ENCODE measurements at places on chromosomes 16 and 17.

GRCh38 chr17:16950488-16950887 lies 21.4 kb downstream of the TNFRSF13B start:
- DNase-seq, result no peak

- no peak for DNase-seq
Measured at GRCh38 chr17:77688369-77688768, 270.1 kb upstream of the TNRC6C start.

DNA sequence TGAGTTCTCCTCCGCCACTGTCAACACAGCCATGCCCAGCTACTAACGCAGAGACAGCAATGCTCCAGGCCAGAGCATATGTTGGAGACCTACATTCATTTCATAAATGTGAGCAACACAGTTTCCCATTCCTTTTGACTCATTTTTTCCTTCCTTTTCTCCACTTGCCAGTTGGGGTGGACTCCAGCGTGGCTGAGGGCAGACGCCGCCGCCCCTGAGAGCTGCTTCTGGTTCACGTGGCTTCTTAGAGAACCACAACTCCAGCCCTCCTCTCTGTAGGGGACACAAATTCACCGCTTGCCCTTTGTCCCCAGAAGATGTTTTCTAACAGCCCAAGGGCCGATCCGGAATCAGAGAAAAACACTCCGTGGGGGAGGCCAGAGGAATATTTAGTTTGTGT lies 45.8 kb upstream of the ZCCHC14 start:
- no peak for DNase-seq

DNA sequence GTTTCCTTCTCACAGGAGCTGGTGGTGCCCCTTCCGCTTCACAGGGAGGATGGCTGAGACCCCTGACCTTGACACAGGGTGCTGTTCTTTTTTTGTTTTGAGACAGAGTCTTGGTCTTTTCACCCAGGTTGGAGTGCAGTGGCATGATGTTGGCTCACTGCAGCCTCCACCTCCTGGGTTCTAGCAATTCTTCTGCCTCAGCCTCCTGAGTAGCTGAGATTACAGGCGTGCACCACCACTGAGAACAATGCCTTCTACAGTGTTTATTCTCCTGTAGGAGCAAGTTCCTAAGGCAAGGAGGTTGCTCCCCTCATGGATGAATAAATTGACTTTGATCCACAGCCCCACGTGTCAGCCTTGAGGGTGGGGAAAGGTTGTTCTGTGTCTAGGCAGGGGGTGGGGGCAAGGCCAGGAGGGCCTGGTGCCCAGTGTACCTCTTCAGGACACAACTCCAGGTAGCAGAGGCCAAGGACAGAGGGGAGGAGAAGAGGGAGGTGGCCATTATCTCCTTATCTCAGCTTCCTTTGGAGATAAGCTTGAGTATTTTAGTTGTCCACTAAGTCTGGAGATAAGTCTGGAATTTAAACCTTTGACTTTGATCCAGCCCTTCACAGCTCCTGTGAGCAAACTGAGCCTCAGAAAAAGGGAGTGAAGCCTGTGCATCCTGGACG lies 159.4 kb downstream of the SEC14L1 start:
- no peak for DNase-seq

GRCh38 chr17:56125830-56126819 lies 27.1 kb upstream of the ANKFN1 start:
- DNase-seq, result no peak

DNA sequence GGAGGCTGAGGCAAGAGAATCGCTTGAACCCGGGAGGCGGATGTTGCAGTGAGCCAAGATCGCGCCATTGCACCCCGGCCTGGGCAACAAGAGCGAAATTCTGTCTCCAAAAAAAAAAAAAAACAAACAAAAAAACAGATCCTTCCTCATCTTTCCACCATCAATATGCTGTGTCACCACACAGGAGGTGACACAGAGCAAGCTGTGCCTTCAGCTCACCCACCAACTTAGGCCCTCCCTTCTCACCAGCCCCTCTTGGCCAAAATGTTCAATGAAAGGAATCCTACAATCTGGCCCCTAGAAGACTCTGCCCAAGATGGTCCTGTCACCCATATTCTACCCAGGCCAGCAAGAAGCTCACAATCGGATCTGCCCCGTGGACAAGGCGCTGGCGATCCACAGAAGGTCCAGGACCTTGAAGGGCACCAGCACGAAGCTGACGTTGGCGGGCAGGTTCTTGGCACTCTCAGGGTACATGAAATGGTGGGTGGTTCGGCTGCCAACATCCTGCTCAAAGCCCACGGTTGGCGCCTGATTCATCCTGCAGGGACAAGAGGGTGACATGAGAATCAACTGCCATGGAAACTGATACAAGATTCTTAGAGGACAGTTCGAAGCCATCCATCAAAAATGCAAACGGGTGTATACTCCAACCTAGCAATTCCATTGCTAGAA lies 41.4 kb downstream of the DDX19A start:
- no peak for DNase-seq

DNA sequence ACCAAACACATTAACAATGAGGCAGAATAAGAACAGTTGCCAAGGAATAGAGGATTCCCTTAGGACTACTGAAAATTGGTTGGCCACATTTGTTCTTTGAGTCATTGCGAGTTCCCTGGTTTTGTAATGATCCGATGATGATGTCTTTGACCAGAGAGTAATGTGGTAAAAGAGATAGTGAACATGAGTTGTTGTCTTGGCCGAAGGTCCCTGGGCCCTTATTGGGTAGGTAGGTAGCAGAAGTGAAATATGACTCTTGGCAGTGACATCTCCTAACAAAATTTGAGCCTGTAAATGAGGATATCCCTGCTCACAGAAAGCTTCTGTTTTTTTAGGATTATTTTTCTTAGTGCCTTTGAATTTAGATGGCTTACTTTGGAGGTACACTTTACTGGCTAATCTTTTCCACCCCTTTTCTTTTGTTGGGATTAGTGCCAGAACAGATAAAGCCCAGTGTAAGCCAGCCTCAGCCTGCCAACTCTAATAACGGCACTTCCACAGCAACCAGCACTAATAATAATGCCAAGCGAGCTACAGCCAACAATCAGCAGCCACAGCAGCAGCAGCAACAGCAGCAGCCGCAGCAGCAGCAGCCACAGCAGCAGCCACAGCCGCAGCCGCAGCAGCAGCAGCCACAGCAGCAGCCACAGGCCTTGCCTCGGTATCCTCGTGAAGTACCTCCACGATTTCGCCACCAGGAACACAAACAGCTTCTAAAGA lies 47.2 kb downstream of the TNRC6A start:
- no peak for DNase-seq

DNA sequence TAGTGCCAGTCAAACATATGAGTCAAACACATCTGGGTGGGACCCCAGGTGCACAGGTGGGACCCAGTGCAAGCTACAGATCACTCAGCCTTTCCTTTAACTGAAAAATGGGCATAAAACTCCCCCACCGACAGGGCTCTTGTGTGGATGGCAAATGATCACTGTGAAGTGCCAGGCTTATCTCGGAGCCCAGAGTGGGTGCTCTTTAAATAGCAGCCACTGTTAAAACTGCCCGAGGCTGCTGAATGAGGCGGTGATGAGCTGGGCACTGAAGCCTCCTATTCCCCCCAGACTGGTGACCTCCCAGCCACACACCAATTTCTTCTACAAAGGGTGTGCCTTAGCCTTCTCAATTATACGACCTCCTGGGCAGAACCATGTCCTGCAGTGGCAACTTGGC lies 433.8 kb downstream of the SLC39A11 start:
- no peak for DNase-seq

DNA sequence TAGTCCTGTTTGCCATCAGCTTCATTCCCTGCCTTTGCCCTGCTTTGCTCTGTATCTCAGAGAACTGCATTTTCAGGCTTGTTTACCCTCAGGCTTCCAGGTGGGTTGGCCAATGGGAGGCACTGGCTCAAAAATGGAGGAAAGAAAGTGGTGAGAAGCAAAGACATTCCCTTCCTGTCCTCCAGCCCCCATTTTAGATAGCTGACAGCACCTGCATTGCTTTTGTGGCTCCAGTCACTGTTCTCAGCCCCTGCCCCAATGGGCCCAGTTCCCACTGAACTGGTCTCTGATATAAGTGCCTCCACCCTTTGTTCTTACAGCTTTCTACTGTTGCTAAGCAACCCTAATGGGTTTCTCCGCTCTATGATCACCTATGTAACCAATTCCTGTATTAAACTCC lies 19.4 kb upstream of the SDK2 start:
- DNase-seq, result no peak

DNA sequence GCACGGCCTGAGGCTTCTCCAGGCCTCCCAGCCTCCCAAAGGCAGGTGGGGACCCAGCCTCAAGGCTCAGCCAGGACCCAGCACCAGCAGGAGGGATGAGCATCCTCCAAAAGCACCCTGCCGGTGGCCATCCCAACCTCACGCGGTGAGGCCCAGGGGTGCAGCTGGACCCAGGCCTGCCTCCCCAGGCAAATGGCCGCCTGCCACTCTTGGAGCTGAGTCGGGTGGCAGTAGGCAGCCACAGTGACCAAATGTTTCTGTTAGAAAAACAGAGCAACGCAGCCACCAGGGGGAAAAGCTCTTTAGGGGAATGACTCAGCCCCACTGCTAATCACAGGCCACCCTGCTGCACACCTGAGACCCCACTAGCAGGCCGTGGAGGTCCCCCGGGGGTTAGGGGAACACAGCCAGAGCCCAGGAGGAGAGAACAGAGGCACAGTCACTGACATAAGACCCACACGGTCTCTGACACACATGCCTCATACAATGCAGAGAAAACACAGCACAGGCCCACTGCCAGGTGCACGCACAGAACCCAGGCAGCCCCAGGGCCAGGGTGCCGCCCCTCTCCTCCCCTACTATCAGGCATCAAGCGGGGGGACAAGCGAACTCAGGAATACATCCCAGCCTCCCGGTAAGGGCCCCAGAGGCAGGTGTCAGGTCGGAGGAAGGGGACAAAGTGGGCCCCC lies 12.4 kb downstream of the BCAR1 start:
- no peak for DNase-seq

GRCh38 chr17:47702391-47702995 lies 8.5 kb downstream of the TBKBP1 start:
- DNase-seq, result no peak

GRCh38 chr17:10698096-10698818 lies 863 bp downstream of the ADPRM start:
- DNase-seq, result no peak

GRCh38 chr17:75830164-75831031 lies 13.8 kb downstream of the UNC13D start:
- no peak for DNase-seq

DNA sequence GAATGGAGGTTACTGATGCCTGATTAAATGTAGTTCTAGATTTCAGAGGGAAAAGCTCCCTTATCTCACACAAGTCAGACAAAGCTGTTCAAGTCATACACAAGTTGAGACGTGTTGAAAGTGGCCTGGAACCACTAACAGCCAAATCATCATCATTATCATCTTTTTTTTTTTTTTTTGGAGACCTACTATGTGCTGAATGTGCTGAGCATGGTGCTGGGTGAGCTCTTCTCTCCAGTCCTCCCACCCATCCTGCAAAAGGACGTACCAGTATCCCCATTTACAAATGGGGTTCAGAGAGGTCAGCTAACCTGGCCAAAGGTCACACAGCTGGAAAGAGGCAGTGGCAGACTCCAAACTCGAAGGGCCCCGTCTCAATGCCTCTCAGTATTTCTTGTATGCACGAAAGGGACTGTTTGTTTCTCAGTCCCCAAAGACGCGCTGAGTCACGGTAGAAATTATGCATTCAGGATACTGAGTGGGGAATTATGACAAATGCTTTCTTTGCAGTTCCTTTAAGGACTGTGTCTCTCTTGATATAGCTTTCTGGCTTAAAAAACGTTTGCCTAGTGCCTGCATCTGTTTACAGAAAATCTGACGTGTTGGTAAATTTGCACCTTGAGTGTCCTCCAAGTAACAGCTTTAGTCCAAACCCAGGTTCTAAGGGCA lies 235.5 kb downstream of the XYLT1 start:
- DNase-seq, result no peak

GRCh38 chr17:49603238-49603637 lies 27.6 kb downstream of the NXPH3 start:
- no peak for DNase-seq

- DNase-seq, result no peak
Measured at GRCh38 chr17:32523017-32523680, 36.4 kb downstream of the CDK5R1 start.

DNA sequence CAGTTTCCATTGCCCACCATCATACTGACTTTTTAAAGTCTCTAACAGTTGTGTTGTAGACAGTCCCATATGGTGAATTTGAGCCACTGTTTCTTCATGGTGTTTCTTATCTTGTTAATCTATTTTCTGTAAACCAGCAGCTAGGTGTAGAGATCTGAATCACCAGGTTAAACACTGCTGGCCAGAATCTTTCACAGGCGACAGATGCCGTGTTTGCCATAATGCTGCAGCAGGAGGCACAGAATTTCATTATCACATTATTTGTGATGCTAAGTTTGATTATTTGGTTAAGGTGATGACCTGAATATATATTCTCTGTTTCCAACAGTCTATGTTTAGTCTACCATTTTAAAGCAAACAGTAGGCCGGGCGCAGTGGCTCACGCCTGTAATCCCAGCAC lies 11.5 kb upstream of the CNGB1 start:
- no peak for DNase-seq

GRCh38 chr16:67215706-67216105 lies 11.2 kb upstream of the TMEM208 start:
- DNase-seq, result no peak

- DNase-seq, result no peak
Measured at GRCh38 chr16:86862595-86863280, 284.4 kb downstream of the FOXL1 start.

DNA sequence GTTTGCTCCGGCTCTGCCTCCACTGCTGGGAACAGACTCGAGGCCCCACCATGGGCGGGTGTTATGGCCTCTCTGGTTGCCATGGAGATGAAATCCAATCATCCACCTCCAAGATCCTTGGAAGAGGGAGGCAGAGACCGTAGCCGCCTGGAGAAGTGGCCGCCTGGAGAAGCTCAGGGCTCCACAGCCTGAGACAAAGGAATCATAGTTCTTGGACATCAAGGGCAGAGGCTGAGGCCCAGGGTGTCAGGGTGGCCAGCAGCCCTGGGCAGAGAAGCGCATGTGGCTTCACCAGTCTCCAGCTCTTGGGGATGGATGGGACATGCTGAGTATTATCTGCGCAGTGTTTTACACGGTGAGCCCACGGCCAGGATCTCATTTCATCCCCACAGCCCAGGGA lies 36.2 kb downstream of the ABR start:
- no peak for DNase-seq

DNA sequence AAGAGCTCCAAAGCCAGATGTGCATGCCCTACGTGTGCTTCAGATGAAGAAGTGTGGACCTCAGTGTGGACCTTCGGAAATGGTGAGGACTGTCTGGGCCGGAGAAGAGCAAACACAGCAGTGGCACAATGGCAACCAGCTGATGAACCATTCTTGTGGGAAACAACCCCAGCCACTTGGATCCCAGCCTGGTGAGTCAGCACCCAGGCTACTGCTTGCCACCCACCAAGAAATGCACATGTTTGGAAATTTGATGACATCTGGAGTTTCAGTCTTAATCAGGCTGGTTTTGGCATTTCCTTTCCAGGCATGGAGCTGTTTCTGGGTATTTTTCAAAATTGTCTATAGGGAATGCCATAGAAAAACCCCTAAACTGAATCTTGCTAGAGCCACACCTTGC lies 42.7 kb downstream of the DYNLRB2 start:
- DNase-seq, result no peak

GRCh38 chr17:52160136-52160567 lies 1.6 kb upstream of the CA10 start:
- no peak for DNase-seq

Measured in stimulated activated CD8-positive, alpha-beta memory T cell treated with anti-CD3 and anti-CD28 coated beads, Interleukin-12 subunit alpha, Interleukin-12 subunit beta, amount 100 ng/mL, for 4 hours (primary cell).